ENCODE measurements at places on chromosomes 7 and 10. TPM values are rescaled to one million over a fixed set of nuclear protein-coding genes. Genes with fewer than 3 reads are reported as not detected.

- no peak overlapping the region for H3K4me3 ChIP-seq
- no peak for DNase-seq
- H3K36me3 ChIP-seq: peaks cover 15% of the 10 kb centered on the region
- H3K4me1 ChIP-seq: peaks cover 34% of the 10 kb centered on the region
Measured at GRCh38 chr10:80473692-80474596, 19.8 kb downstream of the TSPAN14 start.

DNA sequence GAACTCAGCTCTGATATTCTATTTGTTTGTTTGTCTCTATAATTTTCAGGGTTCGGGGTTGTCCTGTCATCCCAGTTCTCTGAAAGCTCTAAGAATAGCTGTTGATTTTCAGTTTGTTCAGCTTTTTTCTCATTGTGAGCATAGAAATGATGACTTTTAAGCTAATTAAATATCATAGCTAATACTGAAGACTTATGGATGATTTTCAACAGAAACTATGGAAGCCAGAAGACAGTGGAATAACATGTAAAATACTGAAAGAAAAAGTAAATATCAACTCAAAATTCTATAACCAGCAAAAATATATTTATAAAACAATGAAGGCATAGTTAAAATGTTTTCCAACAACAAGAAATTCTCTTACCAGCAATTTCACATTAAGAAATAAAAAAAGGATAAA, 96.4 kb upstream of the ETV1 start:
- peaks cover 15% of the 10 kb centered on the region for H3K36me3 ChIP-seq
- no peak overlapping the region for H3K4me3 ChIP-seq
- no peak overlapping the region for H3K27ac ChIP-seq
- no peak for DNase-seq
- H3K4me1 ChIP-seq: no peaks in the 10 kb centered on the region
- H3K27me3 ChIP-seq: no peaks in the 10 kb centered on the region

- H3K27me3 ChIP-seq: no peaks in the 10 kb centered on the region
- H3K4me1 ChIP-seq: peaks cover 5% of the 10 kb centered on the region
- no peak overlapping the region for H3K27ac ChIP-seq
- H3K4me3 ChIP-seq: no peak overlapping the region
- no peak for DNase-seq
Measured at GRCh38 chr7:111101856-111102646, 11.1 kb downstream of the LRRN3 start.

DNA sequence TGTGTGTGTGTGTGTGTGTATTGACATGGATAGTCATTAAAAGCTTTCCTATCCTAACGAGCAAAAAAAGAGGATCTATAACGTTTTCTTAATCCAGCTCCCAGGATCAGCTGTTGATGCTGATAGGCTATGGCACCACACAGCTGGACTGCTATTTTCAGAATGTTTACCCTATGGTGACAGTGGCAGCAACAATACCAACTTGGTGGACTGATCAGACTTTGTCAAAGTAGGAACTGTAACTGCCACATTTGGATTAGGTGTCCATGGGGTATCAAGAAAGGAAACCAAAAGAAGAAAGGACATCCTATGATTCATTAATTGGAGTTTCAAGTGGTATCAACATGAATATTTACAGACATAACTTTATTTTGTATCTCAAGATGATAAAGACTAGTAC, 2.7 kb upstream of the CLEC5A start:
- no peaks in the 10 kb centered on the region for H3K4me1 ChIP-seq
- no peak overlapping the region for H3K4me3 ChIP-seq
- no peaks in the 10 kb centered on the region for H3K36me3 ChIP-seq
- H3K27ac ChIP-seq: no peak overlapping the region

The EPO gene
- total RNA-seq: not detected

The CPA4 gene
- total RNA-seq: not detected

The KBTBD2 gene
- 41.3 TPM for total RNA-seq

The CBX3 gene
- total RNA-seq: 191 TPM
